ELR (cell line): ENCODE measurements at places on chromosomes 3 and 15.

- DNase-seq = peak; percentile 70
Measured at GRCh38 chr15:35305946-35306345, 220.9 kb upstream of the NANOGP8 start.

DNA sequence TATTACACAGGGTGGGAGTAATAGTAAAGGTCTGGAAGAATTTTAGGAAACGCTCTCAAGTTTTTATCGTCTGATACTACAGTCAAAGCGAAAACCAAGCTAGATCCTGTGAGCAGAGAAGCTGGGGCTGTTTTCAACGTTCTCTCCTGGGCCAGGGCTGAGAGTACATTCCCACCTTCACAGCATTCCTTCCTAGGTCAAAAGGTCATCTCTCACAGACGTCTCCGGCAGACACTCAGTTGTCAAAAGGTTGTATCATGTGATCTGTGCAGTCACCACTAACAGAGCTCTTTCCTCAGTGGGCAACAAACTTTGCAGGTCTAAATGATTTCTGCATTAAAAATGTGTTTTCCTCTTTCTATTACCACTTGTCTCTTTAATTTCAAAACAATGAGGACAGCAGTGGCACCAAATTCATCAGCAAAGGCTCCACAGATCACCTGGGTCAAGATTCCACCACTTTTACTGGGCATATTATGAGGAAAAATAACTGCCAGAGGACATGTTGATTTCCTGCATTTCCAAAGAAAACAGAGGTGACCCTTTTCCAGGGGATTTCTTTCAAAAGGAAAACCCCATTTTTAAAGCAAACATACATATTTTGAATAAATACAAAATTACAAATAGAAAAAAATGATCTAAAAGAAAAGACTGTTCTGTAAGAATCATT is 41.9 kb downstream of the MEIS2 start:
- no peak for DNase-seq

DNA sequence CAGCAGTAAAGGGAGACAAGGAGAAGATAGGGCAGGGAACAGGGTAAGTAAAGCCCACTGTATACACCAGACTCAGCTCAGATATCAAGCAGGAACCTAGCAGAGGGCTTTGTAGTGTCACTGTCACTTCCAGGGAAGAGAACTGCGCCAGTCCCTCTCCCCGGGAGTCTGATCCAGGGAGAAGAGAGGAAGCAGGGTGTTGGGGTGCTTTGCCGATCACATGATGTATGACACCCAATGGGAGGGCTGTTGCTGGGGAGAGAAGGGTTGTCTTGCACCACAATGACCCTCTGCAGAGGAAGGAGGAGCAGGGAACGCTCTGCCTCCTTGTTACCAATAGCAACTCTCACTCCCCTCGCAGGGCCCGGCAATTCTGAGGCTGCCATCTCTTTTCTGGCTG is 147.2 kb upstream of the SLC2A2 start:
- no peak for DNase-seq

DNA sequence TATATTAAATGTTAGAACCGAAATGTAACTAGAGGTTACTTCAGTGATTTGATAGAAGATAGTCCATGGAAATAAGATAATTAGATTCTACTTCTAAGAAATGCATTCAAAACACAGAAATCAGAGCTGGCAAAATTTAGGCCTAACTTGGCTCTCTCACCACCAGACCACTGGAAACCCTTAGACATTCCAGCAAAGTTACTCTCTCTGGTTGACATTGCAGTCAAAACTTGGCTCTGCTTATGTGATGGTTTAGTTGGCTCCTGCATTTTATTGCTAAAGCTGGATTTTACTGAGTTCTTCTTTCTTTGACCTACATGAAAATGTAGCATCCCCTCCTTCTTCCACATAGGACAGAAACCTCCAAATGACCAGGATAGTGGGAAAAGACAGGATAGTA is 35.4 kb upstream of the CBLB start:
- no peak for DNase-seq
